HCEC 1CT (cell line): ENCODE measurements at places on chromosomes 11 and 22.

DNA sequence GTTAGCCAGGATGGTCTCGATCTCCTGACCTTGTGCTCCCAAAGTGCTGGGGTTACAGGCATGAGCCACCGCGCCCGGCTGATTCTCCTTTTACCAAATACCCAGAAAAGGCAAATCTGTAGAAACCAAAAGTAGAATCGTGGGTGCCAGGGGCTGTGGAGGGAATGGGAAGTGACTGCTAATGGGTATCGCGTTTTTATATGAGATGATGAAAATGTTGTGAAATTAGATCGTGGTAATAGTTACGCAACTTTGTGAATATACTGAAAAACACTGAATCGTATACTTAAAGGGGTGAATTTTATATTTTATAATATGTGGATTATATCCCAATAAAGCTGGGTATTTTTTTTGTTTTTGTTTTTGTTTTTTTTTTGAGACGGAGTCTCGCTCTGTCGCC is 48.2 kb upstream of the CREB3L1 start:
- no peak for DNase-seq

- DNase-seq: no peak
Observed at GRCh38 chr11:1919391-1920127, at the start of gene TNNT3. TSS of gene TNNT3 (plus strand) at chr11:1919703. CDS start at chr11:1922875, 3,172 bp downstream.

DNA sequence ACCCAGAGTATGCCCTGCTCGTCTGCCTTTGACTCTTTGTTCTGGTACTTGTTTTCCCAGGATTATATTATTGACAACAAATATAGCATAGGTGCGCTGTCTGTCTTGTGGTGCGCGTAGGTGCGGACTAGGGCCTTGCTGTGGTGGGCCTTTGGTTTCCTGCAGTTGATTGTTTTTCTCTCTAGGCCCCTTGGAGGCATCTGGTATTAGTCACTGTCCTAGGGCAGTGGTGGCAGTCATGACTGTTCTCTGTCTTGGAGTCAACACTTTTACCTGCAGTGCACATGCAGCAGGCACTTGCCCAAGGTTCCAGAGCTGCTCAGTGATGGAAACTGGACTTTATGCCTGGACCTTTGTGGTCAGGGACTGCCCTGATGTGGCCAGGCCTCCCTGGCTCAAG is 18.6 kb downstream of the PPP6R2 start:
- DNase-seq: no peak

DNA sequence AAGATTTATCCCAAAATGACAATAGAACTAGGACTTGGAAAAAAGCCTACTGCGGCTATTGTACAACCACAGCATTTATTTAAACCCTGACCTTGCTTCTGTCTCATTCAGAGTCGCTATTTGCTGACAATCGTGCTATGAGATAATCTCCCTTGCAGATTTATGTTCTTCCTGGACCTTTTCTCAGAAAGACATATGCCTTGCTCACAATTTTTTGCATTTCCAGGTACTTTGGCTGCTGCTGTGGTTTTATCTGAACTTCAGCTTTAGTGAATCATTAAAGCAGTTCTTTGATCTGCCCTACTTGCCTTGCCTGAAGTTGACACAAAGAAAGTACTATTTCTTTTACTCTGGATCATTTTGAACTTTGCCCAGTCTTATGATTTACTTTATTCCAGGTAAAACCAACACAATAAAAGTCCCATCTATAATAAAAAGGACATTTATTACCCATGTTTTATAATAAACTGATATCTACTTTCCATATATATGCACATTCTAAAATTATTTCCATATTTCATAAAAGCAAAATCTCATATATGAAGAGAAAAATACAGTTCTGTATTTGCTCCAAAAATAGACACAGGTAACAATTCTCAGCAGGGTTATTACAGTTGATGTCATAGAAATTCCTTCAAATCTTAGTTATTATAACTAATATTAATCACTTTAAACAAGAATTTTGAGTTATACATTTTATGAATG is 63.4 kb upstream of the CARD18 start:
- DNase-seq: peak; percentile 17

DNA sequence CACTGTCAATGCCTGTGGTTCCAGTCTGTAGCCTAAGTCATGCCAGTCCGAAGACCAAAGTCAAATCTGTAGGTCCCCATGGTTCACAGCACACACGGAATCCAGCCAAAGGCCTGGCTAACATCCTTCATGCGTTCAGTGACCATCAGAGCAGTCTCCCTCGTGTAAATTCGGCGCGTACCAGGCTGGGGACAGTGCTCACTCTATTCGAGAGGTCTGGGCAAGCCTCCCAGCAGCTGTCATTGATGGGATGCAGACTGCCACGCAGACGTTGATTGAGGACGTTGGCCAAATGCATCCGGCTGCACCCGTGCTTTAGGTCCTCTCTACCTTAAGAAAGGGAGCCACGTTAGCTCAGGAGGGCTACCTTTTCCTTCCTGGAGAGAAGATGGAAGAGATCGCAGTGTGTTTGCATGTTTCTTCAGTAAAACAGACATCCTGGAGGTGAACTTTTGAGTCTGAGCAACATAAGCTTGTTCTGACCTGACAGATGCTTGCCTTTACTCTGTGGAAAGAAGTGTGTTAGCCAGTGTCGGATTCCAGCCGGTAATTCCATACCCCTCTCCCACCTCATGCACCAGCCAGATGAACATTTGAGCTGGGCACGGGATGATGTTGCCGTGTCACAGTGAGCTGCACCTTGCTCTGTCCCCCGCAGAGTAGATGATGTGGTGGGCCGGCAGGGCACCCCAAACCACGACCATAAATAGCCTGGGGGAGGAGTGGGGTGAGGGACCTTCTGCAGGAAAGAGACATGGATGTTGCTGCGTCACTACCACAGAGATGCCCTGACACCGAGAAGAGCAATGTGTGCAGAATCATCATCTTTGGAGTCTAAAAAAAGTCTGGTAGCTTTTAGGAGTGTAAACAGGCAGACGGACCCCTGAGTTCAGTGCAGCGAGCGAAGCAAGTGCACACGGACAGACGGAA is 12.2 kb downstream of the CTTN start:
- DNase-seq: no peak

DNA sequence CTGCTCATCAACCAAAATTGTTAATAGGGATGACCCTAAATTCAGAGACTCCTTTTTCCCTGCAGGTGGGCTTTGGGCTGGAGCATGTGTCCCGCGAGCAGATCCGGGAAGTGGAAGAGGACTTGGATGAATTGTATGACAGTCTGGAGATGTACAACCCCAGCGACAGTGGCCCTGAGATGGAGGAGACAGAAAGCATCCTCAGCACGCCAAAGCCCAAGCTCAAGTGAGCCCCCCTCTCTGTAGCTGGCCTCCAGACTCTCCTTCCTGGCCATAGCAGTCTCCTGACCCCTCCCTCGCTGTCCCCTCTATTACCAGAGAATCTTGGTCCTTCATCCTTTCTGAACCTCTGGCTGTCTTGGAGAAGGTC is 47.9 kb upstream of the RAB1B start:
- no peak for DNase-seq

DNA sequence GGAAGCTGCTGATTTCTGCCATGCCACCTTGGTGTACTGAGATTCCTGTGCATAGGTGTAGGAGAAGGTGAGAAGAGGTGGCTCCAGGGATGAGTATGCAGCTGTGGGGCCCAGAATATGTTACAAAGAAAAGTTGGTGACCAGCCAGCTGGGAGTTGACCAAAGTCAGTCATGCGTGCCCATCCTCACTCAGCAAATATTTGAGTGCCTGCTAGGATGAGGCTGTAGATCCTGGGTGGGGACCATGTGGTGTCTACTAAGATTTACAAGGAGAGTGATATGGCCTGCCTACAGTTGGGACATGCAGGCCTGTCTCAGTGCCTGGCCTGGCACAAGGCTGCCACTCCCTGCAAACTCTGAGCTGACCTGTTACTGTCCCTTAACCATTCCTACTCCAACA is 19.4 kb downstream of the RNF185 start:
- no peak for DNase-seq

GRCh38 chr22:19714312-19715187 is at the start of gene SEPTIN5:
TSS of gene SEPTIN5 (plus strand) at chr22:19714503. CDS start at chr22:19714589, 86 bp downstream.
- DNase-seq: no peak

DNA sequence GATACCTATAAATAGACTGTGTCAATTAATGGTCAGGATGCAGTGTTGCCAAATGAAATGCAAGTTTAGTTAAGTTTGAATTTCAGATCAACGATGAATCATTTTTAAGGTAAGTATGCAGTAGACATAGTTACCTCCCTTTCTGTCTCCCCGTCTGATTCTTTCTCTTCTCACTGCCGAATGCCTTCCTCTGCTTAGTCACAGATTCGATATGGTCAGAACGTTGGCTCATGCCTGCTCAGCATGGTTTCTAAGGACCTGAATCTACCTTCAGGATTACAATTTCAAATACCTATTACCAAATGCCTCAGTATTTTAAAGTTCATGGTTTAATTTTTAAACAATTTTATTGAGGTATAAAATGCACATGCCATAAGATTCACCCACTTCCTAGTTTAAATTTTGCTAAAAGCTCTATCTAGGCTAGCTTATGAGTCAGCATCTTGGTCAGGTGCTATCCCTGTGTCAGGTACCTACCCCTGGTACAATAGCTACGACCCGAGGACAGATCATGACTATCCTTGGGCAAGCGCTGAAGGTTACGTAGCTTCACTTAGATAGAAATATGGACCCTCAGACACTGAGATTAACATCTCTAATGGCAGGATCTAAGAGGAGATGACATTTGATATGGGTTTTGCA is 78.2 kb upstream of the SPON1 start:
- DNase-seq: no peak

- peak; percentile 48 for DNase-seq
Observed at GRCh38 chr11:62909107-62909894, 11.9 kb downstream of the CHRM1 start.

- no peak for DNase-seq
Observed at GRCh38 chr11:62131170-62131464, 7.3 kb downstream of the INCENP start.

- peak; percentile 69 for DNase-seq
Observed at GRCh38 chr11:122202951-122203456, 87.0 kb upstream of the BLID start.

GRCh38 chr11:69156673-69157155 is 979 bp downstream of the SMIM38 start:
- no peak for DNase-seq

DNA sequence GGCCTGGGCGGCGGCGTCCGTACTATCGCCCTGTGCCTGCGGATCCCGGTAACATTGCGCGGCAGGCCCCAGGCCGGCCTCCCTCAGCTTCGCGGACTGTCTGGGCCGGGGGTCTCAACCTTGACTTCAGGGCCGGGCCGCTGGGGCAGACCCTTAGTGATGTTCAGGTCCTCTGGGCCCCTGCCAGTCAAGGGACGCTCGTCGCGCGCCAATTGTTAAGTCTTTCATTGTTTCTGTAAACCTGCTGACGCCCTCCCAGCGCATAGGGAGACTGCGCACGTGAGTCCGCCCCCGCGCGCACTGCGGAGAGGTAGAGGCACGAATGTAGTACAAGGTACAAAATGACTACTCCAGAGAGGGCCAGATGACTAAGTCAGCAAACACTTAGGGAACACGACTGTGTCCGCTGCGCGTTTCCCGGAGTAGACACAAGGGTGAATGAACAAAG is 451 bp upstream of the HDHD5 start:
- no peak for DNase-seq

DNA sequence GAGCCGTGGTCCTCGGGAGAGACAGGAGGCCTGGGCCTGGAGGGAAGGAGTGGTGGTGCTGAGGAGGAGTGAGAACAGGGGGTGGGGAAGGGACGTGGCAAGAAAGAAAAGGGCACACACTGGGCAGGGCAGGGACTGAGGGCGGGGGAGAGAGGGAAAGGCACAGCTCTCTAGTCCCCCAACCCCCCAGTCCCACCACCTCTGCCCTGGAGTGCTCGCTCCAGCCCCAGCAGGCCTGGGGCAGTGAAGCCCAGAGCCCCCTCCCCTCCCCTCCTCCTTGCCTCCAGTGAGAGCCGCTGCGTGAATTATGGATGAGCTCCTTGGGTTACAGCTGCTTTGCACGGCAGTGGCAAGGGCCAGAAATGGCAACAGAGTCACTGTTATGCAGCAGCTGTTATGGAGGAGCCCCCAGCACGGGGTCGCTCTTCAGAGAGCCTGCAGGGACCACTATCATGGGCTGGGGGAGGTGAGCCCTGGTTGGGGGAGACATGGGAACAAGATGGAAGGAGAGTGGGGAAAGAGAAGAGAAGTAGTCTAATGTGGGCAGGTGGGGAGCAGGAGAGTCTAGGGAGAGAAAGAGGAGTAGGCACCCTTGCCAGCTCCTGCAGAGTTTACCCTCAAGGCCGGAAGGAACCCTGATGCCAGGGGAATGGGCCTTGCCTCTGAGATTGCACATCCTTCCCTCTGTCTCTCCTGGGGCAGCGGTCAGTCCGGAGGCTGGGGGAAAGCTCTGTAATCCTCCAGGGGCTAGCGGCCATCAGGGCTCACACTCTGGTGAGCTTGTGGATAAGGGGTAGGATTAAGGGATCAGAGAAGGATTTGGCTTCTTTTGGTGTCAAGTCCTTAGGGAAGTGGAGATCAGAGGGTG is 3.6 kb downstream of the RTN4RL2 start:
- DNase-seq: no peak

GRCh38 chr22:24878969-24879368 is 67.5 kb downstream of the LHFPL7 start:
- DNase-seq: no peak

DNA sequence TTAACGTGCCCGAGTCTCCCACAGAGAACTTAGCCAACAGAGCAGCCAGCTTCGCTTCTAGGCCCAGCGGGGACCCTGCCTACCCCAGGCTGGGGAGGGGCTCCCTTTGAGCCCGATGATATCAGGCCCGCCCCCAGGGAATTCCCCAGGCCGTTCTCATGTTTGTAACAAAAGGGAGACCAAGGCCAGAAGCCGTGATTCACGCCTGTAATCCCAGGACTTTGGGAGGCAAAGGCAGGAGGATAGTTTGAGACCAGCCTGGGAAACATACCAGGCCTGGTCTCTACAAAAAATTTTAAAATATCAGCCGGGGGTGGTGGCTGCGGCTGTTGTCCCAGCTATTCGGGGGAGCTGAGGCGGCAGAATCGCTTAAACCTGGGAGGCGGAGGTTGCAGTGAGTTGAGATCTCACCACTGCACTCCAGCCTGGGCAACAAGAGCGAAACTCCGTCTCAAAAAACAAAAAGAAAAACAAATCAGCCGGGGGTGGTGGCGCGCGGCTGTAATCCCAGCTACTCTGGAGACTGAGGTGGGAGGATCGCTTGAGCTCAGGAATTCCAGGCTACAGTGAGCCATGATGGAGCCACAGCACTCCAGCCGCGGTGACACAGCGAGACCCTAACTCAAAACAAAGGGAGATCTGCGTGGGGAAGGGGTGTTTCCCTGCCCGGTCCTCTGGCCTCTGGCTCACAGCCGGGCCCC is 1.7 kb downstream of the DRD4 start:
- DNase-seq: no peak

- no peak for DNase-seq
Observed at GRCh38 chr11:112477581-112478317, 217.1 kb upstream of the PLET1 start.
